ENCODE measurements at places on chromosomes 5 and 9.

DNA sequence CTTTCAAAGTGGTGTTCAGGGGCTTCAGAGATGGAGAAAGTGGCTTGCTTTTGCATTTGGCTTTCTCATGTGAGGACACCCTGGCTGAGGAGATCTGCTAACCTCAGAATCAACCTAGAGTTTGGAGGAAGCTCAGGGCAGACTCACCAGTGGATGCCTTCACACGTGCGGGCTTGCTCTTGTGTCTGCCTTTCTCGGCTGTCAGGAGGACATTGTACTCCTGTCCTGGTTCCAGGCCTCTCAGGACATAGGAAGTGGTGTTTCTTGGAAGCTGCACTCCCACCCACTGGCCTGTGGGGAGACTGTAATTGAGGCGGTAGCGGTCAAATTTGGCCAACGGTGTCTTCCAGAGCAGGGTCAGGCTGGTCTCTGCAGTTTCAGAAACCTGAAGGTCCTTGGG, 44.5 kb downstream of the TNC start:
- no peak for DNase-seq

GRCh38 chr9:112074250-112075008, 100.7 kb downstream of the SUSD1 start:
- peak; percentile 100 for DNase-seq

DNA sequence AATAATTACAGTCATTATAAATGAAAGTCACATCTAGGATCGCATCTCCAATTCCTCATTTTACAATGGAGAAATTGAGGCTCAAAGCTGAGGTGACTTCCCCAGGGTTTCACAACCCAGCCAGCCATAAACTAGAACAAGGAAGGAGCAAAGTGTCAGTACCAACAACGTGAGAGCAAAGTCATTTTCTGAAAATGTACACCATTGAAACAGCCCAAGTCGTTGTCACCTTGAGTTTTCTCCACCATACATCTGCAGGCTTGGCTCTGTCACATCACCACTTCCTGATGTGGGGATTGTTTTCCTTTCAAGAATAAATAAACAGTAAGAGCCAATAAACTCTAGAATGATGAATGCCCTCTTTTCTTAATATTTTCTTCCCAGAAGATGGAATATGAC, 184.5 kb upstream of the PTGER4 start:
- no peak for DNase-seq

- DNase-seq = no peak
These were observed 5.9 kb upstream of the NFIL3 start for GRCh38 chr9:91429501-91429900.

DNA sequence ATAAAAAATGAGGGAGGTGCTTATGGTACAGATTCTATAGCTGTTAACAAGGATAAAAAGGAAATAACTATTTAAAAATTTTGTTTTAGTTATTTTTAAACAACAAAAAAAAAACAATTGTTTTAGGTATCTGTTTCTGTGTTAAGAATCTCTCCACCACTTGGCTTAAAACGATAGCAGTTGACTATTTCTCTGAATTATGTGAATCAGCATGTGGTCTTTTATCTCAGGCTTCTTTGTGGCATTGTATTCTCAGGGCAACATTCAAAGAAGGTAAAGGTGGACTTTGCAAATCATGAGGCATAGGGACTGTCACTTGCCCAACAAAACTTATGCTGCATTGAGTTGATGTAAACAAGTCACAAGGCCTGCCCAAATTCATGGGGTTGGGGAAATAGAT, 55.2 kb downstream of the ERBIN start:
- no peak for DNase-seq

- DNase-seq = no peak
These were observed 26.0 kb downstream of the GARNL3 start for GRCh38 chr9:127290561-127291065.

GRCh38 chr5:114056185-114056538, 305.7 kb upstream of the KCNN2 start:
- DNase-seq = no peak

DNA sequence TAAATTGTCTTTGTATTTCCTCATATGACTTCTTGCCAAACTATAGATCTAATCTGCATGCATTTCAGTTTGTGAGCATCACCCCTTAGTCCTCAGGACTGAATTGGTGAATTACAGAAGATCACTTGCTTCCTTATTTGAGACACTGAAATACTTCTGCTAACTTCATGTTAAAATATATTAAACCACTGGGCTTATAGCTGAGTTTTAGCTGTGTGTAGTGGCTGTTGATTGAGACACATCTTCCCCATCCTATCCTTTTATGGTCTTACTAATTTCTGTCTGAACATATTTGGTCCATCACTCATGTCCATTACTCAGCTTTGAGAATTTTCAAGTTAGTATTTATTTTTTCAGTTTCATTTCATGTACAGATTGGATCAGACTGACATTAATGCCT, 295.9 kb downstream of the PSAT1 start:
- no peak for DNase-seq

DNA sequence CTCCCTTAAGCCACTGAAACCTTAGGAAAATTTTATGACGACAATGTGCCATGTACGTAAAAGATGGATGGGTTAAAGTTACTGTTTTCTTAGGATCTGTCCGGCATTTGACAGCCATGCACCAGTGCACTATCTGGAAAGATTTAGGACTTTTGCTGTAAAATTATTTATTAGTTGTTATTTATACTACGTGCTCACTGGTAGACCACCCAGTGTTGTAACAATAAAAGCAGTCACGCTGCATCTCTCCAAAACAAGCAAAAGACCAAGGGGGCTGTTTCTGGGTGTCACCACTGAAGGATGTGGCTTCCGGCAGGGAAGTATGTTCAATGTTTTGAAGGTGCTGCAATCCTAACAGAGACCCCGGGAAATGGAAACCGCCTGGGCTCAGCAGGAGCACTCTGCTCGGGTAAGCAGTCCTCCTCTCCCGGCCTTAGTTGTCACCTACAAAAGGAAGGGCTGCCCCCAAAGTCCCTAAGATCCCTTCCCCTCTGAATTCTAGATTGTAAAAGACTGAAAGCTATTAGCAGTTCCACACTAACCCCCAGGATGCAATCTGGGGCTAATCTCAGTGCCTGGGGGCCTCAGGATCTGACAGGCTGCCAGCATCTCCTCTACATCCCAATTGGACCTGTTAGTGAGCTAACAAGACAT, 38.6 kb downstream of the SAXO1 start:
- DNase-seq = no peak

GRCh38 chr5:55421074-55421529, 113.3 kb downstream of the MTREX start:
- DNase-seq = peak; percentile 13

DNA sequence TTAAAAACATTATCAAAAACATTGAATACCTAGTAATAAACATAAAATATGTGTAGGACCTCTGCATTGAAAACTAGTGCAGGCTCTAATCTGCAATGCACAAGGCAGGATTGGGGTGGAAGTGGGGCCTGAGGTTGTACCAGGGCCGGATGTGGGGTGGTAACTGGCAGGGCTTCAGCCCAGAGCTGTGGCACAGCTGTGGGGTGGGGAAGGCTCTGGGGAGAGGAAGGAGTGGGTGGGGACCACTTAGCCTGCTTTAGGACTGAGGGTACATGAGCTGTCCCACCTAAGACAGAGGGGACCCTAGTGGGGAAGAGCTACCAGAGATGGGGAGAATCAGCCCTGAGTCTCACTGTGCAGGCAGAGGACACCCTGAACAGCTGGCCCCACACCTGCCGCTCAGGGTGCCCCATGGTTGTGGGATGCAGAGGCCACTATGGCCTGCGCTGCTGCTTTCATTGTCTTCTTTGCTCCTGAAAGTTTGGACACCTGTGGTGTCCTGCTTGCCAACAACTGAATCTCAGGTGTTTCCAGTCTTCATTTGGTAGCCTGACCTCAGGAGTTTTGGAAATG, 311.4 kb downstream of the TLE4 start:
- DNase-seq = no peak

DNA sequence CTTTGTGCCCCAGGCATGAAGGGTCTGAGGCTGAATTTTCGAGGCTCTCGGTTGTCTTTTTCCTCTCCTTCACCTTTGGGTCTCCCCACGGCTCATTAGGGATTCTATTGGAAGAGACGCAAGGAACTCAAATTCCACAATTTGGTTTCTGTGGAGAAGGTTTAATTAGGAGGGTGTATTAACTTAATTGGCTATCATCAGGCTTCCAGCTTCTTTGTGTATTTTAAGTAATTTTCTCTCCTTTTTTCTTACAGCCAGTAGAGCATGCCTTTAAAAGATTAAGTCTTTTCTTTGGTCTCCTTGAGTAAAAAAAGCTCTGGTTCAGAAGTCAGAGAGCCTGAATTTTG, 115.4 kb downstream of the PDZD2 start:
- no peak for DNase-seq

GRCh38 chr5:111934511-111934910, 177.5 kb upstream of the NREP start:
- no peak for DNase-seq

All from myocyte (in vitro differentiated cells).